ENCODE measurements at places on chromosomes 16 and 17. TPM values are rescaled to one million over a fixed set of nuclear protein-coding genes. Genes with fewer than 3 reads are reported as not detected.

The TPSG1 gene
- not detected for total RNA-seq

The HOXB1 gene
- not detected for total RNA-seq

The SLC5A2 gene
- total RNA-seq = 6.9 TPM

The ABCC11 gene
- 7.5 TPM for total RNA-seq

The HOXB2 gene
- 3.3 TPM for total RNA-seq

The MEOX1 gene
- total RNA-seq = 2.8 TPM

The TPSB2 gene
- total RNA-seq = 49.5 TPM

The SLC12A3 gene
- total RNA-seq = 0.16 TPM

The TTYH2 gene
- 69.7 TPM for total RNA-seq

The MKS1 gene
- total RNA-seq = 34.3 TPM

The CDRT15L2 gene
- 6.7 TPM for total RNA-seq

The FOXN1 gene
- total RNA-seq = 0.24 TPM

- DNase-seq = no peak
Measured at GRCh38 chr16:88087517-88087877, 136.3 kb downstream of the BANP start.

DNA sequence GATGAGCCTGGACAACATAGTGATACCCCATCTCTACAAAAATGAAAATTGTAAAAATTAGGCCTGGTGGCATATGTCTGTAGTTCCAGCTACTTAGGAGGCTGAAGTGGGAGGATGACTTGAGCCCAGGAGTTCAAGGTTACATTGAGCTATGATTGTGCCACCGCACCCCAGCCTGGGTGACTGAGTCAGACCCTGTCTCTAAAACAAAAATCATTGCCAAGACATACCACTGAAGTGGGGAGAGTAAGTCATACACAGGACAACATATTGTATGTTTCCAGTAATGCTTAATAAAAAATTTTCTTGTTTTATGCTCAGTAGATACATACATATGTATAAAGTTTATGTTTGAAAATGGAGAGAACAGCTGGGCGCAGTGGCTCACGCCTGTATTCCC, 39.2 kb downstream of the NDE1 start:
- no peak for DNase-seq

GRCh38 chr16:18950469-18951185, 24.4 kb upstream of the SMG1 start:
- DNase-seq = no peak

DNA sequence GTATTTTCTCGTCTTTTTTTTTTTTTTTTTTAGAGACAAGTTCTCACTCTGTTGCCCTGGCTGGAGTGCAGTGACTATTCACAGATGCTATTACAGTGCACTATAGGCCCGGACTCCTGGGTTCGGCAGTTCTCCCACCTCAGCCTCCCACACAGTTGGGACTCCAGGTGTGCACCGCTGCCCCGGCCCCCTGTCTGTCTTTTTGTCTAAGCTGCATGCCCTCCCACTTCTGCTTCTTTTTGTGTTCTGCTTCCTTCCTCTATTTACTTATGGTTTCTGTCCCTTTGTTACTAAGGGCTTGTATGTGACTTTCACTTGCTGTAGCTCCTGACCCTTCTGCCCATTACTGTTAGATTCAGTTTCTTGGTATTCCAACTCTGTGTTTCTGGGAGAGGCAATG, 20.5 kb downstream of the SLC7A6 start:
- no peak for DNase-seq

- peak; percentile 70 for DNase-seq
Measured at GRCh38 chr17:38428112-38428642, at the start of gene ARHGAP23. Gene ARHGAP23, plus strand, starts transcription at chr17:38428464. Its CDS starts 22 bp downstream, at chr17:38428486.

GRCh38 chr16:49638673-49639610, 217.0 kb downstream of the ZNF423 start:
- no peak for DNase-seq

DNA sequence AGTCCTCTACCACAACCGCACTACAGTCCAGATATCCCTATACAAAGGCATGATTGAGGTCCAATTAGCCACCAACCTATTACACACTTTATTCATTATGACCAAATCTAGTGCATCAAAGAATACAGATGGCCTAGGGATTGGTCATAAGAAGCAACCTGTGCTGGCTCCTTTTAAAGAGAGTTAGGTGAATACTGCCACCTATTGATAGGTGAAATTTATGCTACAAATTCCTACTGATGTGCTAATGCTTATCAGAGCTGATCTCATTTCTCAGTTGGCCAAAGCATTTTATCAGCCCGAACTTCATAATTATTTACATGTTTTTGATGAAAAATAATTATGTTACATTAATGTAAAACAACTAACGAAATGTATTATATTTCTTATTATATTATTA, 166.3 kb downstream of the ANKFN1 start:
- no peak for DNase-seq

DNA sequence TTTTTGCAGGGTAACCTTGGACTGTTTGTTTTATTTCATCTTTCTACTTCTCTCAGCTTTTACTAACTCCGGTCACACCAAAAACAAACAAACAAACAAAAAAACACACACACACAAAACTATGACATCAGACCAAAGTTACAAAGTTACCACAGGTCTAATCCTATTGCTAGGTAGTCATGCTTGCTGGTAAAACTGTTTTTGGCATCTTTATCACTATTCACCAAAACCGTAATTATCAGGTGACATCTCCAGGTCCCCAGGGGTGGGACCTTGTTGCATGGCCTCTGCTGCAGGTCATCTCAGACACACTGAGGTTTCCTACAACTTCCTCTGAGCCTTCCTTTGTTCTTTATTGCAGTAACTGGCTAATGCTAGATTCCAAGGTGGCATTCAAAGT, 162.3 kb downstream of the ABCA8 start:
- no peak for DNase-seq

DNA sequence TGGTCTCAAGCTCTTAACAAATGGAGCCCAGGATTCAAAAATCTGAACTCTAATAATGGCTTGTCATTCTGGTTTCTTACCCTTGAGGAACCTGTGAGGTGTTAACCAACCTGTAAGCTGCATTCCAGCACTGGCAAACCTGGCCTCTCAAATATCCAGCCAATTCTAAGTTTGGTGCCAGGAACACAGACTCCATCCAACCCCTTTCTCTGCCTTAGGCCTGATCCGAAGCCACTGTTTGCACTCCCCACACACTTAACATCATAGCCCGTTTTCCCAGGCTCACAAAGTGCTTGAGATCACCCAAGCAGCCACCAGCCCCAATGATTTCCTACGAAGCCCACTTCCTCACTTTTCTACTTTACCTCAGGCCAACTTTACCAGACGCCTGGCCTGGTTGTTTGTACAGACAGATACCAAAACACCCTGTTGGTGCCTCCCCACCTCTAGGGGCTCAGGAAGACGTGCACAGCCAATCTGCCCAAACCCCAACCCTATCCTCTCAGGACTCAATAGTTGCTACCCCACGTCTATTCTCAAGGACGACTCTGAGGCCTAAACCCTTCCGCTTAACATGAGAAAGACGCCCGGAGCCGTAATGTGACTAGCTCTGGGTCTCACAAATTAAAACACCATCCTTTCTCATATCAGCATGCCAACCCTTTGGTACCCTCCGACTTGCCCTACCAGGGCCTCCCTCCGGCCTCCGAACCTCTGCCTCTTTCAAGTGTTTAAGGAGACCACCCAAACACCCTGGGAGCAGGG, 3.2 kb upstream of the PER1 start:
- DNase-seq = no peak

DNA sequence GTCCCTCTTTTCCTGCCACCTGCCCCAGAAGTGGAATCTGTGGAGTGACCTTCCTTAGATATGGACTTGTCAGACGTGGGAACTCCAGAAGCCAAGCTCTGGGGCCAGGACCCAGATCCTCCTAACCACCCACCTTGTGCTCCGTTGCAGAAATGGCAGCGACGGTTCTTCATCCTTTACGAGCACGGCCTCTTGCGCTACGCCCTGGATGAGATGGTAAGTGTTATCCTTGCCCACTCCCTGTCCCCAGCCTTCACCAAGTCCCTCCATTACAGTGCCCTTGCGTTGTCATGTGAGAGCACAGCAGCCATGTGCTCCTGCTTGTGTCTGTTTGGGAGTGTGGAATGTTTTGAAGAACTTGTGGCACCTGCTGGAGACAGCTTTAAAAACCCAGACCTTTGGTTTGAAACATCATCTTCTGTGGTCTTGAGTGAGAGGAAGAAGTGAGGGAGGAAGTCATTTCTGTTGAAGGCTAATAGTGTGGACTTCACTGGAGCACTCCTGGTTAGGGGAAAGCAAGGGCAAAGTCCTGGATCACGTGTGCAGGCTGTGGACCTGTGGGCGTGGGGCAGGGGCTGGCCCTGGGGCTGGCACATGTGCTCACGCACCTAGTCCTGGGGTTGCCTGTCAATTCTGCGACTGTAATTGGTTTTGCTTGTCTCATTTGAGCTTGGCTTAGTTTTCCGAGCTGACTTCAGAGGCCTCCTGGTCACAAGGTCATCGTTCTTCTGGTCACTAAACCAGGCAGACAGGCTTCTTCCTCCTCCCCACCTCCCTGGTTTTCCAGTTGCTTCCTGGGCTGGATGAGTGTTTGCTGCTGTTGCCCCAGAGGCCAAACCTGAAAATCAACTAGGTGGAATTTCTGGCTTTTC, 35.8 kb downstream of the MPRIP start:
- DNase-seq = no peak

DNA sequence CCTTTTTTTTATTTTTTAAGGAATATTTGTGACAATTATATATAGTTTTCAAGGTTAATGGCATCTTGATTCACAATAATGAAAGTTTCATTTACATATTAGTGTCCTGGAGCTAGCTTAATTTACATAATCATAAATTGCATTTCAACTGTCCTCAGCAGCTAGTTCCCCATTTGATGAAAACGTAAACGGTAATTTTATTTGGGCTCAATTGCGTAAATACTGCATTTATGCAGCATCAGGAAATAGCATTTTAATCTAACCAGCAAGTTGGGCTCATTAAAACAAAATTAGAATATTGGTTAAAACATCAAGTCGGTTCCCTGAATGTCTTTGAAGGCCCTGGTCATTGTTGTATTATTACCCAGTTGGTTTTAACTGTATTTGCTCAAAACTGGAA, 136.8 kb upstream of the CDH5 start:
- no peak for DNase-seq

GRCh38 chr17:69358688-69359596, 32.0 kb upstream of the ABCA5 start:
- DNase-seq = no peak

GRCh38 chr17:44067545-44067940, 1.1 kb upstream of the LSM12 start:
- no peak for DNase-seq

GRCh38 chr16:81461766-81462165, 17.2 kb downstream of the CMIP start:
- DNase-seq = no peak

DNA sequence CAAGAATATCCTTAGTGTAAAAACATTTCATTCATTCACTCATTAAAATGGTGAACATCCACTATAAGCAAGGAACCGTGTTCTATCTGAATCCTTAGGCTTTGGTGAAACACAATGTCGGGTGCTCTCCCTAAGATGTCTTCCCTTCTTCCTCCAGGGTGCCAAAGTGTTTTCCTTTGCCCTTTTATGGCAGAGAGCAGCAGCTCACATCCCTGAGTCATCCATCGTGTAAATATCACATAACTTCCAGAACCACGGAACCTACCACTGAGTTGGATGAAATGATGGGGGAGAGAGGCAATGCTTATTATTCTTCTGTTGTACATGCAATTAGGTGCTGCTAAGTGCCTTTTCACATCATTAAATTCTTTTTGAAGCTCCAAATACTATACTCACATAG, 50.2 kb downstream of the DNAH3 start:
- no peak for DNase-seq

- no peak for DNase-seq
Measured at GRCh38 chr16:56645838-56646237, 5.8 kb upstream of the MT1B start.

DNA sequence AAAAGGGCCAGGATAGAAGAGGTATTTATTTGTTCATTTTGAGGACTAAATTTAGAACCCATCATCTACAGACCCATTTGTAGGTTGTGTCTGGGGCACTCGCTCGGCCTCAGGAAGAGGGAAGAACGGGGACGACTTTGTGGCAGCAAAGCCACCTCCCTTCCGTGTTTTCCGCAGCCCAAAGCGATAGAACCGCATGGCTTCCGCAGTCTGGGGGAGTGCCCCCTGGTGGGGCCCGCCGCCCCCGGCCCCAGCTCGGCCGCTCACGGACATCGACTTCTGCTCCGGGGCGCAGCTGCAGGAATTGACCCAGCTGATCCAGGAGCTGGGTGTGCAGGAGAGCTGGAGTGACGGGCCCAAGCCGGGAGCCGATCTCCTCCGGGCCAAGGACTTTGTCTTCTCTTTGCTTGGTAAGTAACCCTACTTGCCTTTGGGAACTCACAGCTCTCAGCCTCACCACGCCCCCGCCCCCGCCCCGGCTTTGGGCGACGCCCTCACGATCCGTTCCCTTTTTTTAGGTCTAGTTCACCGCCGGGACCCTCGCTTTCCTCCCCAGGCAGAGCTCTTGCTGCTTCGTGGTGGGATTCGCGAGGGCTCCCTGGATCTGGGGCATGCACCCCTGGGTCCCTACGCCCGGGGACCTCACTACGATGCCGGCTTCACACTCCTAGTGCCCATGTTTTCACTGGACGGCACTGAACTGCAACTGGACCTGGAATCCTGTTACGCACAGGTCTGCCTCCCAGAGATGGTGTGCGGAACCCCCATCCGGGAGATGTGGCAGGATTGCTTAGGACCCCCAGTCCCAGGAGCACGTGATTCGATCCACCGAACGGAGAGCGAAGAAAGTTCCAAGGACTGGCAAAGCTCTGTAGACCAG, 681 bp downstream of the TMEM102 start:
- DNase-seq = no peak

DNA sequence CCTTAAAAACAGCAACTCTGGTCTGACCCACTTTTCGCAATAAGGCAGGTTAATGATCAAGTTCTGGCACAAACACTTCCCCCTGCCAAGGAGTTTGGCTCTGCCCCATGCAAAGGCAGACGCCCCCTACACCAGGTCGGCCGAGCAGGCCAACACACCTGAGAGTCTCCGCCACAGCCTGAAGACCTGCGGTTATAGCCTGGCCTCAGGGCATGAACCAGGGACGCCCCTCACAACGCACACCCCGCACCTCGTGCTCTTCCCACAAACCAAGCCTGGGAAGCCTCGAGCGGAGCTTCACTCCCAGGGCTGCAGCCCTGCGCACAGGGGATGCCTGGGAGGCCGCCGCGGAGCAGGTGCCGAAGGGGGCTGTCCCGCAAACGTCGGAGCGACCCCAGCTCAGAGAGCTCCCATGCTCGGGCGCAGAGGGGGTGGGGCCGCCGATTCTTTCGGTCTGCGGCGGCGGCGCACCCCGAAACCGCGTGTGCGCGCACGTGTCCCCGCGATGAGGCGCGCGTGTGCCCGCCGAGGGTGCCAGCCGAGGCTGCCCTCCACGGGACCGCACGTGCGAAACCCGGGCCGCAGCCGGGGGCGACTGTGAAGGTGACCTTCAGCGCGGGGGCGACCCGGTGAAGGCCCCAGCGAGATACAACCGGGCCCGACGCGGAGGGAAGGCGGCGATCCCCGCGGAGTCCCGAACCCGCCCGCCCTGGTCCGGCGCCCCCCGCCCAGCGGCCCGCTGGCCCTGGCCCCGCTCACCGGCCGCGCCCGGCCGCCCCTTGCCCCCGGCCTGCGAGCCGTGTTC, 559 bp downstream of the CLUH start:
- no peak for DNase-seq
